Smooth muscle cell of the pulmonary artery (primary cell): ENCODE measurements at places on chromosomes 7 and 10. TPM values are rescaled to one million over a fixed set of nuclear protein-coding genes. Genes with fewer than 3 reads are reported as not detected.

TAS2R4 gene
- total RNA-seq, result 1.5 and 1.9 TPM in 2 replicates

LRRC4 gene
- total RNA-seq, result 0.03 TPM in 1 of 2 replicates, not detected in the other

ASB10 gene
- total RNA-seq, result not detected in 2 replicates

CHAT gene
- total RNA-seq, result not detected in 2 replicates

ANKRD30A gene
- total RNA-seq, result not detected in 2 replicates

TFPI2 gene
- 59.6 and 154 TPM in 2 replicates for total RNA-seq

C10orf62 gene
- 0.13 TPM in 1 of 2 replicates, not detected in the other for total RNA-seq

PRLHR gene
- not detected in 2 replicates for total RNA-seq

KIAA1217 gene
- total RNA-seq, result 2.7 and 6.9 TPM in 2 replicates

GATA3 gene
- not detected in 2 replicates for total RNA-seq

BAMBI gene
- 12.2 and 14.7 TPM in 2 replicates for total RNA-seq

GHRHR gene
- total RNA-seq, result not detected in 2 replicates

GCK gene
- total RNA-seq, result 1.0 and 1.4 TPM in 2 replicates

NKX6-2 gene
- not detected in 2 replicates for total RNA-seq

EPHA1 gene
- total RNA-seq, result not detected in 2 replicates

STN1 gene
- 28.6 and 29.4 TPM in 2 replicates for total RNA-seq

ZMIZ2 gene
- 13.1 and 24.3 TPM in 2 replicates for total RNA-seq

MLXIPL gene
- total RNA-seq, result 0.03 and 0.39 TPM in 2 replicates

KCP gene
- total RNA-seq, result 0.69 and 0.78 TPM in 2 replicates

GDF10 gene
- total RNA-seq, result 0.03 and 5.5 TPM in 2 replicates

SOSTDC1 gene
- not detected in 2 replicates for total RNA-seq

C10orf67 gene
- total RNA-seq, result 0.20 TPM in 1 of 2 replicates, not detected in the other

ZNF853 gene
- total RNA-seq, result 0.78 and 0.99 TPM in 2 replicates

PNPLA8 gene
- 23.2 and 29.1 TPM in 2 replicates for total RNA-seq

PNLIPRP3 gene
- total RNA-seq, result not detected in 2 replicates

PLEKHA8 gene
- 13.3 and 13.7 TPM in 2 replicates for total RNA-seq

MMD2 gene
- not detected in 2 replicates for total RNA-seq

PRF1 gene
- total RNA-seq, result not detected in 2 replicates

SMO gene
- 17.6 and 18.9 TPM in 2 replicates for total RNA-seq

RAB19 gene
- not detected in 2 replicates for total RNA-seq

POLR2J2 gene
- total RNA-seq, result 3.2 and 3.7 TPM in 2 replicates

NPFFR1 gene
- not detected in 2 replicates for total RNA-seq

WDR86 gene
- 0.26 TPM in 2 replicates for total RNA-seq

PSD gene
- total RNA-seq, result 2.0 and 3.7 TPM in 2 replicates

NME8 gene
- total RNA-seq, result not detected in 2 replicates

OR13A1 gene
- not detected in 2 replicates for total RNA-seq

AKR1C4 gene
- total RNA-seq, result not detected in 2 replicates

TLX1 gene
- total RNA-seq, result not detected in 2 replicates

TMEM130 gene
- total RNA-seq, result 0.36 and 1.0 TPM in 2 replicates

NEBL gene
- 0.65 TPM in 1 of 2 replicates, not detected in the other for total RNA-seq

IL15RA gene
- 3.9 and 5.0 TPM in 2 replicates for total RNA-seq

HOXA4 gene
- 0.59 and 2.0 TPM in 2 replicates for total RNA-seq

PKD1L1 gene
- 0.07 TPM in 2 replicates for total RNA-seq

HMX2 gene
- not detected in 2 replicates for total RNA-seq

CYP51A1 gene
- 135 and 141 TPM in 2 replicates for total RNA-seq

ATRNL1 gene
- total RNA-seq, result 2.3 and 5.1 TPM in 2 replicates

ANTXRL gene
- total RNA-seq, result not detected in 2 replicates

WEE2 gene
- total RNA-seq, result not detected in 2 replicates

LMOD2 gene
- total RNA-seq, result not detected in 2 replicates

BCAP29 gene
- total RNA-seq, result 45.7 and 45.9 TPM in 2 replicates

GRM3 gene
- not detected in 2 replicates for total RNA-seq
